ENCODE measurements at places on chromosomes 1 and 21.

- H3K4me1 ChIP-seq = peaks cover 27% of the 10 kb centered on the region
- no peak overlapping the region for H3K4me3 ChIP-seq
- peak; percentile 62 for DNase-seq
- H3K27me3 ChIP-seq = no peaks in the 10 kb centered on the region
- peak overlapping the region; percentile 84 for H3K27ac ChIP-seq
Measured at GRCh38 chr1:230084408-230085177, 17.6 kb downstream of the GALNT2 start.

DNA sequence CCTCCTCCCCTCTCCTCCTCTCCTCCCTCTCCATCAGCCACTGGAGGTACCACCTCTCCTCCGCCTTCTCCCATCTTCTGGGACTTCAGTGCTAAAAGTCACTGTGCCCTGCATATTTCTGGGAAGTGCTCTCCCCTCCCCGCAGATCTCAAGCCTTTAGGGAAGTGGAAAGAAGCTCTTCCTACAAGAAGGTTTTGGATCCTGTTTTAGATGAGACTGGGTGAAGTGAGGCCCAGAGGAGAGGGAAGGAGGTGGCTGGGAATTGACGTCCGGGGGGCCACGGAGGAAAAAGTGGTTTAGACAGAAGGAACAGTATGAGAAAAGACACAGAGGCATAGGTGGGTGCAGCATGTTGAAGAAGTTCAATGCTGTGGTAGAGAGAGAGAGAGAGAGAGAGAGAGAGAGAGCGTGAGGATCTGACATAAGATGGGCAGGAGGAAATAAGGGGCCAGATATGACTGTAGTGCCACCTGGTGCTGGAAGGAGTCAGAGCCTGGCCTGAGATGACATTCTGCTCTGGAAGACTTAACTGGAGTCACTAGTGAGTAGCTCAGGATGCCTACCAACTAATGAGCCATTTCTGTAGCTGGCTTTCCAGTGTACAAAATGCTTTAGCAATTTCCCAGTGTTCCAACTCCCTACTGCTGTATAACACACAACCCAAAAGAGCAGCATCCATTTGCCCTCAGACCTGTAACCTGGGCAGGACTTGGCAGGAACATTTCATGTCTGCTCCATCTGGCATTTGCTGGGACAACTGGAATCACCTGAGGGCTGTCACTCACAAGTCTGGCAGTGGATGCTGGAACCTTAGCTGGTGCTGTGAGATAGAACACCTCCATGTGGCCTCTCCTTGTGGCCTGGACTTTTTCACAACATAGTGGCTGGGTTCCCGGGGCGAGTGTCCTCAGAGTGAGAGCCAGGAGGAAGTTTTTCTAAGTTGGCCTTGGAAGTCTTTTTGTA lies 16.6 kb upstream of the ZSCAN20 start:
- no peaks in the 10 kb centered on the region for H3K27me3 ChIP-seq
- DNase-seq = no peak
- H3K4me1 ChIP-seq = no peaks in the 10 kb centered on the region
- H3K36me3 ChIP-seq = no peaks in the 10 kb centered on the region

- H3K36me3 ChIP-seq = no peaks in the 10 kb centered on the region
- no peak overlapping the region for H3K4me3 ChIP-seq
- DNase-seq = no peak
- H3K4me1 ChIP-seq = no peaks in the 10 kb centered on the region
- no peaks in the 10 kb centered on the region for H3K27me3 ChIP-seq
- H3K27ac ChIP-seq = no peak overlapping the region
Measured at GRCh38 chr1:118039170-118039569, 109.6 kb downstream of the WDR3 start.

GRCh38 chr1:164625004-164625617 lies 66.1 kb downstream of the PBX1 start:
- H3K4me1 ChIP-seq = peaks cover 32% of the 10 kb centered on the region
- no peak overlapping the region for H3K4me3 ChIP-seq
- no peaks in the 10 kb centered on the region for H3K27me3 ChIP-seq
- DNase-seq = no peak

DNA sequence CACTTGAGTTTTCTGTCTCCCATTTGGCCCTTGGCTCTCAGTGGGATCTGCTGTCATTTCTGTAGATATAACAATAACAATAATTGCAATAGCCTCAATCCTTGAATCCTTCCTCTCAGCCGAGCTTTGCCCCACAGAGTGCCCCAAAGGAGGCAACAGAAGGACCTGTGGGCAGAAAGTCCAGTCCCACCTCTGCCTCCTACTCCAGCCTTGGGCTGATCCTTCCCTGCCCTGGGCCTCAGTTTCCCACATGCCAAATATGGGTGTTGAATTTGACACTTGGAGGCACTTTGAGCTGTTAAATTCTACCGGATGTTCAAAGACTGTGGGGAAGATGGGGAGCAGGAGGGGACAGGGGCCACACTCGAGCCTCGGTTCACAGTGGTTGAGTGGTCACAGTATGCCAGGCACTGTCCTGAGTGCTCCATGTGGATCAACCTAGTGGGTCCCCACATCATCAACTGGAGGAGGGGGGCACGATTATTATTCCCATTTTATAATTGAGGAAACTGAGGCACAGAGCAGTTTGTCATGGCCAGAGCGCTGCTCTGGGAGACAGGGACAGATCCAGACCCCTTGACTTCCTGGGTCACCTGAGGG lies 307.1 kb downstream of the MATN1 start:
- no peaks in the 10 kb centered on the region for H3K4me1 ChIP-seq
- H3K4me3 ChIP-seq = no peak overlapping the region
- H3K27ac ChIP-seq = no peak overlapping the region

- no peak overlapping the region for H3K27ac ChIP-seq
- DNase-seq = no peak
- H3K4me3 ChIP-seq = no peak overlapping the region
- no peaks in the 10 kb centered on the region for H3K4me1 ChIP-seq
Measured at GRCh38 chr21:39434950-39435349, 10.6 kb downstream of the LCA5L start.

GRCh38 chr1:233651061-233651460 lies 37.2 kb downstream of the KCNK1 start:
- H3K27ac ChIP-seq = no peak overlapping the region
- no peaks in the 10 kb centered on the region for H3K4me1 ChIP-seq
- no peaks in the 10 kb centered on the region for H3K36me3 ChIP-seq
- no peak overlapping the region for H3K4me3 ChIP-seq

DNA sequence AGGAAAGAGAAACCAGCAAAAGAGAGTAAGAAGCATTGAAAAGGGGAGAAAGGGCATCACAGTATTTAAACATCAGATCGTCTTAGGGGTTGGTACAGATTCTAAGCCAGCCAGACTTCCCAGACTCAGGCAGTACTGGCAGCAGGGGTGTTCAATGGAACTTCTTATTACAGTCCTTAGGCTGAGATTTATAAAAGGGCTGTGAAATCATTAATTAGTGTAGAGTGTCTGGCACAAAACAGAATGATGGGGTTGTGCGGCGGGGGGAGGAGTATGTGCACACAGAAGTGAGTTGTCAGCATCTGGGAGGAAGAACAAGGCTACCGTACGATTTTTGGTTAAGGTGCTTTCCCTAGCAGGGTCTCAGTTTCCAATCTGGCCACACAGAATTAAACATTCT lies 38.2 kb downstream of the ARHGEF11 start:
- H3K4me3 ChIP-seq = no peak overlapping the region
- peaks cover 4% of the 10 kb centered on the region for H3K4me1 ChIP-seq
- DNase-seq = no peak
- H3K27ac ChIP-seq = no peak overlapping the region

GRCh38 chr1:196214866-196215265 lies 393.4 kb downstream of the KCNT2 start:
- H3K4me1 ChIP-seq = no peaks in the 10 kb centered on the region
- DNase-seq = no peak
- no peak overlapping the region for H3K4me3 ChIP-seq
- H3K27me3 ChIP-seq = no peaks in the 10 kb centered on the region
- H3K27ac ChIP-seq = no peak overlapping the region
- H3K36me3 ChIP-seq = no peaks in the 10 kb centered on the region

- peaks cover 15% of the 10 kb centered on the region for H3K36me3 ChIP-seq
- no peak for DNase-seq
- H3K27me3 ChIP-seq = no peaks in the 10 kb centered on the region
- peak overlapping the region; percentile 72 for H3K4me3 ChIP-seq
- peak overlapping the region; percentile 98 for H3K27ac ChIP-seq
- H3K4me1 ChIP-seq = peaks cover 3% of the 10 kb centered on the region
Measured at GRCh38 chr1:37473431-37474045, 842 bp upstream of the ZC3H12A start.

DNA sequence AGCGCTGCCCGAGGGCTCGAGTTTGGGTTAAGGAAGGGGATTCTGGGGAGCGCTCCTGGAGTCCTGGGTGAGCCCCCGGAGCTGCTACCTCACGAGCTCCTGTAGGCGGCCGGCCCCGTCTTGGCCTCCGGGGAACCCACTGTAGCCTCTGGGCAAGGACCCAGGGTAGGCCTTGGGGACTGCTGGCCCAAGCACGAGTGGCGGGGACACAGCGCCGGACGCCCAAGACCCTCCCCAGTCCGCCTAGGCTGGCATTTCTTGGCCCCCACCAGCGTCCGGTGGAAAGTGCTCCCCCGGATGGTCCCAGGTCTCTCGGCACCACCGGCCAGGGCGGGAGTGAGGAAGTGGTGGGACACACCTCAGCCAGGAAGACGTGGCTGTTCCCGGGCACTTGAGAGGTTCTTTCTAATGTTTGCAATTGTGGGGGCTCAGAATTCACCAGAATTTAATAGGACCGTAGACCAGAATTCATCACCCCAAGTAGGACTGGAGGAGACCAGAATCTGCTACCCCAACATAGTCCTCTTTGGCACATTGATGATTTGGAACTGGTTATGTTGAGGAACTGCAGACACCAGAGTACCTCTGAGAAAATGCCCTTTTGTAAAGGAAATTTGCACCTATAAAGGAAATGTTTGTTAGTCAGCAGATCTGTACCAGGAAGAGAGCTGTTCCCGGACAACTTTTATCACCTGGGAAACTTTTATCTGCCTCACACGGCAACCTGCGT lies 622 bp upstream of the TMPRSS2 start:
- H3K36me3 ChIP-seq = no peaks in the 10 kb centered on the region
- H3K27me3 ChIP-seq = peaks cover 52% of the 10 kb centered on the region
- H3K4me1 ChIP-seq = no peaks in the 10 kb centered on the region
- H3K27ac ChIP-seq = no peak overlapping the region
- DNase-seq = no peak

GRCh38 chr1:70228670-70229069 lies 7.5 kb downstream of the SRSF11 start:
- DNase-seq = no peak
- peaks cover 3% of the 10 kb centered on the region for H3K36me3 ChIP-seq
- peaks cover 6% of the 10 kb centered on the region for H3K4me1 ChIP-seq
- no peaks in the 10 kb centered on the region for H3K27me3 ChIP-seq
- H3K27ac ChIP-seq = no peak overlapping the region
